ENCODE measurements at places on chromosomes 1 and 21. TPM values are rescaled to one million over a fixed set of nuclear protein-coding genes. Genes with fewer than 3 reads are reported as not detected.

Gene IFI44
- total RNA-seq = not detected

DNA sequence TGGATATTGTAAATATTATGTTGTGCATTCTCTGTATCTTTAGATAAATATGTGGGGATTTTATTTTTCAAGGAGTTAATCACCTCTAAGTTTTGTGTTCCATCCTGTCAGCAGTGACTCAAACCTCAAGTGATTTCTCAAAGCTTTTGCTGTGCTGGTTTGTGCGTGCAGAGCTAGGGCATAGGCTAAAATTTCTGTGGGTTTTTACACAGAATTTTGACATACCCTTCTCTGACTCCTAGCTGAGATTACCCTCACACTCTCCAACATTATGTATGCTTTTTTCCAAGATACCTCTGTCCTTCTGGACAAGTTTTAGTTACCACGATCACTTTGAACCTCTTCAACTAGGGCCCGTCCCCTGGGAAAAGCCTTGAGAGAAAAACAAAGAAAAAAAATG lies 384.9 kb downstream of the NCAM2 start:
- DNase-seq = no peak

- DNase-seq = no peak
These were observed 281.2 kb upstream of the ZRANB2 start for GRCh38 chr1:71362076-71362475.

- no peak for DNase-seq
These were observed 1256.6 kb upstream of the B3GALT2 start for GRCh38 chr1:194442901-194443575.
